ENCODE measurements at places on chromosomes 5 and 9. TPM values are rescaled to one million over a fixed set of nuclear protein-coding genes. Genes with fewer than 3 reads are reported as not detected.

Gene CDH6
- total RNA-seq, result not detected

Gene SMC5
- total RNA-seq, result 37.1 TPM

Gene SCGB3A2
- total RNA-seq, result not detected

Gene TRMO
- 47.1 TPM for total RNA-seq

Gene CDH9
- total RNA-seq, result not detected

Gene GRXCR2
- not detected for total RNA-seq

Gene GABBR2
- not detected for total RNA-seq

Gene MOB3B
- total RNA-seq, result 0.12 TPM
